Stimulated activated CD4-positive, alpha-beta T cell treated with anti-CD3 and anti-CD28 coated beads, Interleukin-2, amount 100 ng/mL, for 24 hours (primary cell): ENCODE measurements at places on chromosomes 1 and 21.

DNA sequence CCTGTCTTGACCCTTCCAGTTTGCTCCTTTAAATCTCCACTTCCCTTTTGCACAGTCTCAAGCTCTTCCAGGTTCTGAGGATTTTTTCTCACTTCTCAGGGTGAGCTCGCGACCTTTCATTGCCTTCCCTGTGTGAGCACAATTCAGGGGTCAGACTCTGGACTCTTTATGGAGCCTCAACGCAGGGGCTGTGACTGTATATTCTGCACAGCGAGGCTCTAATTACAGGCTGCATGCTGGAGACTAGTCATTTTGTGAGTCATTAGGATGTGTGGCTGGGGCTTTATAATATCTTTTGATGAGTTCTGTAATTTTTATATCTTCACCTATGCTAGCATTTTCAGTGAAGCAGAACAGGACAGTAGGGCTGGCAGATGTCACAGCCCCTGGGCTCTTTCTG lies 270.7 kb downstream of the KAZN start:
- no peak for DNase-seq

- DNase-seq: no peak
Observed at GRCh38 chr21:38416791-38417190, 81.5 kb downstream of the ERG start.

- no peak for DNase-seq
Observed at GRCh38 chr1:108043707-108044106, 78.7 kb upstream of the VAV3 start.

DNA sequence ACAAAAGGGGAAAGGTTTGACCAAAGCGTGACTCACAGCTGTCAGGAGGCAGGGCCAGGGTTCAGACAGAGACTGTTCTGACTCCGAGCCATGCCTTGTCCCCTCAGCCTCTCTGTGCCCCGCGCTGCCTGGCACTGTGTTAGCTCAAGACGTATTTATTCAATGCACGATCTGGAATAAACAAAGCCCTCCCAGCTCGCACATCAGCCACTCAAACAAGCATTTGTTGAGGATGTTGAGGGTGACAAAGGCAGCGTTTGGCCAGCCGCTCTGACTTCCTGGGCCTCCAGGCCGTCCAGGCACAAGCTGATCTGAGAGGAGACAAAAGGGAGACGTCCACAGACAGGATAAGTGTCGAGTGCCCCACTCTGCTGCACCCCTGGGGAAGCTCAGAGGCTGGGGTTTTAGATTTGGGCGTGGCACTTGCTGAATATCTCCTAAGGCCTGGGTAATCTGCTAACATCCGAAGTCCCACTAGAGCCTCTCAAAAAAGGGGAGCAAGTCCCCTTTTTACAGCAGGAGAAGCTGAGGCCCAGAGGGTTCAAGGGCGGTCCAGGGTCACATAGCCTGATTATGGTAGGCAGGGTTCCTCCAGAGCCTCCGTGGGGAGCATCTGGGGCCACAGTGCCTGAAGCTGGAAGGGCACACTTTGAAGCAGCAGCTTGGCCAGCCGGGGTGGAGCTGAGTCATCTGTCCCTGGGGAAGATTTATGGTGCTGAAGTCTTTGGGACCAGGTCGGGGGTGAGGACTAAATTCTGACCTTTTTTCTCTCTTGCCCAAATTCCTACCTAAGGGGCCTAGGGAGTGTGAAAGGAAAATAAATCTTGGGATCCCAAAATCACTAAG lies 95.9 kb downstream of the SPSB1 start:
- DNase-seq: no peak

- DNase-seq: no peak
Observed at GRCh38 chr1:36471830-36472641, 7.9 kb upstream of the MRPS15 start.

GRCh38 chr1:191870490-191870889 lies 287.8 kb upstream of the RGS18 start:
- DNase-seq: no peak

GRCh38 chr1:49016030-49016977 lies 239.6 kb upstream of the BEND5 start:
- DNase-seq: no peak

GRCh38 chr1:64898107-64898861 lies 68.1 kb downstream of the JAK1 start:
- peak; percentile 34 for DNase-seq

GRCh38 chr1:91579658-91580228 lies 79.1 kb downstream of the CDC7 start:
- no peak for DNase-seq

DNA sequence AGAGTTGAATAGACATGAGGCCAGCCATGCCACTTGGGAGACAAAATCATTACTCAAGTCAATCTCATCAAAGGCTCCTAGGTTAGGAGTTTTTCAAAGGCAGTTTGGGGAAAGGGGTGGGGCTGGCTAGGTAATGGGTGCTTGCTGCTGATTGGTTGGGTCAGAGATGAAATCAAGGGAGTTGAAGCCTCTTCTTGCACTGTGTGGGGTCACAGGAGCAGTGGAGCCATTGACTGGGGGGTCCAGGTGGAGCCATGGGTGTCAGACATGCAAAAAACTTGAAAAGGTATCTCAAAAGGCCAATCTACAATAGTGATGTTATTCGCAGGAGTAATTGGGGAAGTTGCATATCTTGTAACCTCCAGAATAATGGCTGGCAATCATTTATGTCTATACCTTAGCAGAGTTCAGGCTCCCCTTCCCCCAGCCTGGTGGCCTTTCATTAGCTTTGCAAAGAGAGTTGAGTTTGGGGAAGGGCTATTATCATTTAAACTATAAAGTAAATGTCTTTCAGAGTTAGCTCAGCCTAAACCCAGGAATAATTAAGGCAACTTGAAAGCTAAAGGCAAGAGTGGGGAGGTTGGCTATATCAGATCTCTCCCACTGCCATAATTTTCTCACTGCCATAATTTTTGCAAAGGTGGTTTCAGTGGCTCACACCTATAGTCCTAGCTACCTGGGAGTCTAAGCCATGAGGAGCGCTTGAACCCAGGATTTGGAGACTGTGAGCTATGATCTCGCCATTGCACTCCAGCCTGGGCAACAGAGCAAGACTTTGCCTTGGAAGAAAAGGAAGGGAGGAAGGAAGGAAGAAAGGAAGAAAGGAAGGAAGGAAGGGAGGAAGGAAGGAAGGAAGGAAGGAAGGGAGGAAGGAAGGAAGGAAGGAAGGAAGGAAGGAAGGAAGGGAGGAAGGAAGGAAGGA lies 7.8 kb upstream of the PINK1 start:
- DNase-seq: no peak

DNA sequence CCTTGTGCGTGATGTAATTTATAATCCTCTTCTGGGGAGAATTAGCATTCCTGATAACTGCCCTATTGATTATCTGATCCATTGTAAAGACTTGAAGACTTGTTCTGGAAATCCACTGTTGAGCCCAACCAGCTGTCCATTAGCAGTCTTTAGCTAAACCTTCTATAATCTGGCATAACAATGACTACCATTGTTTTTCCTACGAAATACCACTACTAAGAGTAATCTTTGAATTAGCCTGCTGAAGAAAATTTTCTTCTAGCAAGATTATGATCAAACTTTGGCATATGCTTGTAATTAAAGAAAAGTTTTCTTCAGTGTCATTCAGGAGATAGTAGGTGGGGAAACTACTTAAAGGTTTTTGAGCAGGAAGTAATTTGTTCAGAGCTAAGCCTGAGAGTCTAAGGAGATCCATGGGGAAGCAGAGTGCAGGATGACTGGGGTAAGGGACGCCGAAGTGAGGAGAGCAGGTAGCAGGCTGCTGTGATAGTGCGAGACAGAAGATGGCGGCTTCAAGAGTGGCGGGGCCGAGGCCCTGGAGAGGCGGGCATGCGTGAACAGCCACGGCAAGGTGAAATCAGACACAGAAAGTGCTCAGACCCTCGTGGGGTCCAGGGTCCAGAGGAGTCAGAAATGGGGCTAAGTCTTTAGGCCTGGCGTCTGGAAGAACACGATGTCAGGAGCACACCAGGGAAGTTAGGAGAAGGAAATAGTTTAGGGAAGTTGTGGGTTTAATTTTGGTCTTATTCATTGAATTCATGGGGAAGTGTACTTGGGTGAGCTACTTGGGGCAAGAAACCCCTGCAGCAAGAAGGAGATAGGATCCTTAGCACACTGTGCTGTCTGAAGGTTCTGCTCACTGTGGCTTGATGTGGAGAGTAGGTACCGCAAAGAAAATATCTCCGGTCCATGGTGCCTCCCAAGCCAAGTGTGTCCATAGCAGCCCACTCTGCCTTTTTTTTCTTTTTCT lies 112.6 kb upstream of the ADAR start:
- no peak for DNase-seq

GRCh38 chr1:111399792-111400610 lies 27.5 kb downstream of the OVGP1 start:
- peak; percentile 46 for DNase-seq

- DNase-seq: no peak
Observed at GRCh38 chr1:212167098-212167497, 118.1 kb upstream of the PPP2R5A start.

DNA sequence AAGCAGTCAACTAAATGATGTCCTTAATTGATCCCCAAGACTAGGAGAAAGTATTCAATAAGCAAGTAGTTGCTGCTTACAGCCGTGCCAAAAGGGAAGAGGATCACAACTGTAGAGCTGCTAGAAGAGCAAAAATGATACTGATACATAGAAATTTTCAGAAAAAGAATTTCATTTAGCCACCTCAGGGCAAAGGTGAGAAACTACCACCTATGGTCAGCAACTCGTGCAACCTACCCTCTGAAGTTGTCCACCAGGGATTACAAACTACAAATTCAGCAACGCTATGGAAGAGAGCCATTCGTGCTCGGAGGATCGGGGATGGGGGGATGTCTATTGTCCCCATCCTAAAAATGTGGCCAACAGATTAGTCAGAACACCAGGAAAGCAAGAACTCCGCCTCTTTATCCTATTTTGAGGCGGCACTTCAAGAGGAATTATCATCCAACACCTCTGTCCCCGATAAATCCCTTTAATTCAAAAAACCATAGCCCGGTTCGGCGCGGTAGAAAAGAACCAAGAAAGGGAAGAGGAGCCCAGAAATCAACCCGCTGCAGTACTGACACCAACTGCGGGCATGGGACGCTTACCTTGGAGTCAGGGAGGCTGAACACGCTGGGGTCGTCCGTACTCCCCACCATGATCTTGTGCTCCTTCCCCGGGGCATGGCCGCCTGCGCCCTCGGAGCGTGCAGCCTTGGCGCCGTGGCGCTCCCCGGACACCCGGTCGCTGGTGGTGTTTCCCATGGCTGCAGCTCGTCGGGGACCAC lies 687 bp downstream of the PRKAB2 start:
- no peak for DNase-seq

- no peak for DNase-seq
Observed at GRCh38 chr1:114108751-114109255, 44.9 kb downstream of the SYT6 start.

DNA sequence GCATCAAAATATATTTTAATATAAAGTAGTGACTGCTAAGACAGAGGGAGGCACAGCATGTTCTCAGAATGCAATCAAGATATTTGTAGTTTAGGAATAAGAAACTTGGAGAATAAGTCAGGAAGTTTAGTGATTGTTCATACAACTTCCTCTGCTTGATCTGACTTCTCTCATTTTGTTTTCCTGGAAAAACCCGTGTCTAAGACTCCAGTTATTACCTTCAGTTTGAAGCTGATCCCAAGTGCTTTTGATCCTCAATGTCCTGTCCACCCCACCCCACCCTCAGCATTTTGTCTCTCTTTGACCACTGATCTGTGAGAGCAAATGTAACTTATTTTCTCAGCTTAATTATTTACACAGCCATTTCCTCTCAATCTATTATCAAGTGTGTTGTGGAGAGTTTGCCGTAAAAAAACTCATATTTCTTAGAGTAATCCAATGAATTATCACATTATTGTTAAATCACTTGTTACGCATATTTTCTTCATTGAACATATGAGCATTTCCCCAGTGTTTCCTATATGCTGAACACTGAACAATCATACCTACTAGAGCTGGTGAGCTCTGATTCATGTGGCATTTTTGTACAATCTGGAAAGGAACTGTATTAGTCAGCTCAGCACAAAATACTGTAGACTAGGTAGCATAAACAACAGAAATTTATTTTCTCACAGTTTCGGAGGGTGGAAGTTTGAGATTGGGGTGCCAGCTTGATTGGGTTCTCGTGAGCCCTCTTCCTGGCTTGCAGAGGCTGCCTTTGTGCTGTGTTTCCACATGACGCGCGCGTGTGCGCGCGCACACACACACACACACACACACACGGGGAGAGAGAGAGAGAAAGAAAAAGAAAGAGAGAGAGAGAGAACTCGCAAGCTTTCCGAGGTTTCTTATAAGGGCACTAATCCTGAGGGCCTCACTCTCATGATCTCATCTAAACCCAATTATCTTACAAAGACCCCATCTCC lies 65.5 kb upstream of the DPYD start:
- no peak for DNase-seq

- no peak for DNase-seq
Observed at GRCh38 chr1:9373619-9374018, 80.9 kb downstream of the SPSB1 start.

DNA sequence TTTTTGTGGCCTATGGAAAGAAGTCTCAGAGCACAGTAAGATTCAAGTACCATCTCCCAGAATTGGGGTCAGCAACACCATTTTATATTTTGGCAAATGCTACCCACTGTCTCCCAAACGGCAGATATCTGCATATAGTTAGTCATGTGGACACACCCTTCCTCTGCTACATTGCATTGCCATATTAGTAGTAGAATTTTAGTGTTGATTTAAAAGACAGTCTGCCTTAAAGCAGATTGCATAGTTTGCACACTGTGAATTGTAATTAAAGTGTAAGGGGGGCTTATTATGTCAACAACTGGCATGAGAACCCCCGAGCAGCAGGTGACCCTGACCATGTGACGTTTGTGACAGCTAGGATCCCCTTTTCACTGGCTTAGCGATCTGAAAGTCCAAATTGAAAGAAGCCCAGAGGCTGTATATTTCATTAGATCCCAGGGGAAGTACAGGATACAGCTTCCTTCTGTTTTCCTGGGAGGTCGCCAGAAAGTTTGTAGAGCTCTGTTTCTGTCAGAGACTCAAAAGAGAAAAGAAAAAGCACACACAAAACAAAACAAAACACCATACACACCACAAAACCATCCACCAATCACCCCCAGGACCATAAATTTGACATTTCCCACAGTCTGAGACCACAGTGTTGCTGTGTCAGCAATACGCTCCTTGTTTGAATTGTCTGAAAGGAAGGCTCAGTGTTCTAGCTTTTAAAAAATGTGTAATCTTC lies 172.4 kb downstream of the NFIA start:
- no peak for DNase-seq

DNA sequence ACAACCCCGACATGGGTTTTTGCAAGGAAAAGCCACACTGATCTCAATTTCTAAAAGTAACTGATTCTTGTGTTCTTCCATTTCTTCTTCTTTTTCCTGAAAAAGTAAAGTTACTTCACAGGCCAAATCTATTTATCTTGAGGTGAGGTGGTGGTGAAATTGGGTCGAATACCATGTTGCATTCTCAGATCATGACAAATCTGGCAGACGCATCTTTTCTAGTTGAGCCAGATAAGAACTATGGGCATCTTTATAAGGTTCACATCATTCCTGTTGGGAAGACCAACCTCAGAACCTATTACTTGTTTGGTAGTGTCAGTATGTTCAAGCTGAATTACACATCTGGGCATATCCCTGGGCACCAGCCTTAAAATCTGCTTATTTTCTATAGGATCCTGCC lies 78.6 kb upstream of the USP25 start:
- DNase-seq: no peak
